ENCODE measurements at places on chromosomes 7 and 10. TPM values are rescaled to one million over a fixed set of nuclear protein-coding genes. Genes with fewer than 3 reads are reported as not detected.
A peak's percentile ranks its signal among the peaks of the same experiment; 100 is the strongest.

The SPDYE2B gene
- not detected for total RNA-seq

The ACBD7 gene
- total RNA-seq, result not detected

The DNAH11 gene
- total RNA-seq, result 0.51 TPM

The RTKN2 gene
- total RNA-seq, result 0.03 TPM

The CFTR gene
- total RNA-seq, result 0.19 TPM

The DGKI gene
- total RNA-seq, result 7.5 TPM

GRCh38 chr10:96495544-96495943, 18.2 kb downstream of the TLL2 start:
- peak; percentile 20 for DNase-seq

DNA sequence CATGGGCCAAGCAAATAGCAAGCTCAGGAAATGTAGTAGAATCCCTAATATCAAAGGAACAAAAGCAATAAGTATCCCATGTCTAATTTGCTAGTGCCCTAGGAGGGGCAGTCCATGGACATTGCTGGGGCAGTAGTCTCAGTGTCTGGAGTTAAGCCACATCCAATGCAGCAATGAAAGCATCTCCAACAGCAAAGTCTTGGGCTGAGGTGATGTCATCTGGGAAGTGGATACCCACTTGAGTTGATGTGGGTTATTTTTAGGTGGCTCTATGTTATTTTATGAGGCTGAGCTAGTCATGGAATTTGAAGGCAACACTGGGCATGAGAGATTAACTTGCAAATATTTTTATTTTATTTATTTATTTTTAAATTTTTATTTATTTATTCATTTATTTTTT, 540.0 kb downstream of the ETV1 start:
- no peak for DNase-seq

GRCh38 chr10:62054408-62054807, 152.9 kb downstream of the ARID5B start:
- no peak for DNase-seq

DNA sequence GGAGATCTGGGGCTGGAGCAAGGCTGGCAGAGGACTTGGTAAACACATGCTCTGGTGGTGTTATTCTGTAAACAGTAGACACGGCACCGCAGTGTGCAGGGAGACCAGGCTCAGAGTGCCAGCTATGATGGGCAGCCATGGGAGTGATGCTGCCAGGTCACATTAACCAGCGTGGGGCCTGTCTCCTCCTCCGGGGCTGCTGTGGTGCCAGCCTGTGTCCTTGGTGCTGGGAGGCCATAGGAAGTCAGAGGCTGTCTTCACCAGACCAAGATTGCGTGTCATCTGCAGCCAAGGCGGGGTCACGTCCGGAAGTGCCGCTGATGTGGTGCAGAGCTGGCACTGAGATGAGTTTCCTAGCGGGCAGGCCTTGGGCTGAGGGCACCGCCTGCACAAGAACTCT, 236.0 kb downstream of the GLRX3 start:
- DNase-seq, result peak; percentile 61

DNA sequence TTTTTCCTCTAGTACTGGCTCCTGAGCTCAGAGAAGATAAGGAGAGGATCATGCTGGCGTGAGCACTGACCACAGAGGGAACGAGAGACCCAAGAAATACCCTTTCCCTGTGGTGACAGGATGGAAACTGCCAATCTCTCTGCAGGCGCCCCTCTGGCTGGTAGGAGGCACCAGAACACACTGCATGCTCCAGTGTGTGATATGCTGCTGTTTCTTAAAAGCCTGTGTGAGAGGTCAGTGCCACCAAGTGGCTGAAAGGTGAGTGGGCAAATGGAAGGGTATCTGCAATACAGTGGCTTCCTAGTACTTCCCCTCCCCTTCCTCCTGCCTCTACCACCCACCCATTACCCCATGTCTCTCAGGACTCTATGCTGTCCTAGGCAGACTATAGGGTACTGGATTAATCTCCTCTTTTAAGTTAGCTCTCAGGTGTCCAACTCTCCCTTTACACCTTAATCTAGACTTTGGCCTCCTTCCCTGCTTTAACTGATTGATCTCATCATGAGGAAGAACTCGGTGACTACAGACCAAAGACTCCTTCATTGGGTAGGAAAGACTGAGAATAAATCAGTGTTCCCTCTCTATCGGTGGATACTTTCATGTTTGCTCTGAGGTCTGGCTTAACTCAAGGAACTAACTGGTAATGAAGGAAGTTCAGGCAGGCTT, 283.6 kb downstream of the ADRA2A start:
- DNase-seq, result no peak

DNA sequence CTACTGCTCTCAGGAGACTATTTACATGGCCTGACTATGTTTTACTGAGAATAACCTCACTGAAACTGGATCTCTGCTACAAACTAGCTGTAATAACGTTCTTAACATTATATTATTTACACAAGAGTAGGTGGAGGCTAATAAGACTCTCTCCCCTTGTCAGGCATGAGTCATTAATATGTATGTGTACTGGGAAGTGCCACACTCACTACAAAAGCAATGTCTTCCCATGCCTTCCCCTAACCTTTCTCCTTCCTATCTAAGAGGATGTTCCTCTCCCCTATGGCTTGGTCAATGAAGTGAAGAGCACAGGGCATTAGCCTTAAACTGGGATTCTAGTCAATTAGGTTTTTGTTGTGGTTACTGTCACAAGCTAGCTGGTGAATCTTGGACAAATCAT, 147.9 kb downstream of the DGKB start:
- DNase-seq, result no peak

- DNase-seq, result no peak
Measured at GRCh38 chr7:90401989-90402388, 1.3 kb upstream of the CLDN12 start.

- DNase-seq, result no peak
Measured at GRCh38 chr10:91316486-91316885, 93.7 kb upstream of the HECTD2 start.

GRCh38 chr10:73859428-73859783, 14.9 kb downstream of the CAMK2G start:
- DNase-seq, result no peak

DNA sequence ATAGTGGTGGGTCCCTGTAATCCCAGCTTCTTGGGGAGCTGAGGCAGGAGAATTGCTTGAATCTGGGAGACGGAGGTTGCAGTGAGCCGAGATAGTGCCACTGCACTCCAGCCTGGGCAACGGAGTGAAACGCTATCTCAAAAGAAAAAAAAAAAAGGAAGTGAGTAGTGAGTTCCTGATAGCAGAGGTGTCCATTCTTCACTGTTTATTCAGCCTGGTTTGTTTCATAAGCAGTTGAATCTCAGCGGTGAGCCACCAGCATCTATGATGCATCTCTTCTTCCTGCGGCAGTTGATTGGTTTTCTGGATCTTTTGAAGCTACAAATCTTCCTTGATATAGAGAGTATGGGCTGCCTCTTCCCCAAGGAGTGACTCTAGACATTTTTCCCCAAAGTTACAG, 316.1 kb upstream of the MTPN start:
- no peak for DNase-seq

DNA sequence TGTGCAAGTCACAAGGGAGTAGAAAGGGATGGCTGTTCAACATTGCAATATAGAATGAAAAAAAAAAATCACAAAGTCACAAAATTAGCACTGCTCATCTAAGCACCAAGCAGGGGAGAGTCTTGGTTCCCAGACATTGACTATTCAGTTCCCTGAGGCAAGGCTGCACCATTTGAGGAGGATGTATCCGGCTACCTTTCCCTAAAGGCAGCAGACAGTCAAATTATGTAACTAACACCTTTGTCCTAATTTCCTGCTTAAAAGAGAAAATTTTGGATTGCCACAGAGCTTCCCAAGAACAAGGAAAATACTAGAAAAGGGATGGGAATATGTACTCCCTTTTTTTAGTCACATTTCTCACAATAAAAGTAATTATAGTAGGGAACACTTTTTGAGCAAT, 148.1 kb downstream of the PCLO start:
- DNase-seq, result no peak

DNA sequence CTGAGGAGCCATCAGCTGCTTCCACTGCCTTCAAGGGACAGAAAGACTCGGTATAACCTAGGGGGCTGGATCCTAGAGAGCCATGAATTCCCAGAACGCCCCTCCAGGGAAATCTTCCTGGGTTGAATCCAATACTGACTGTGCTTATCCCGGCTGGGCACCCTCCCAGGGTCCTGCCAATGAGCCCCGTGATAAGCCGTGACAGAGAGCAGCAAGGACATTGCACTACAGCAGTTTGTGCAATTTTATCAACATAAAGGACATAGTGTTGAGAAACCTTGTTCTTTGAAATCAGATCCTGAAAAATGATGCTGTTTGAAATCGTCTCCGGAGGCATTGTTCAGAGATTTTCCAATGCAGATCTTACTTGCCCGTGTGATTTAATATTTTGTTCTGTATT, 18.8 kb downstream of the AKR1B1 start:
- no peak for DNase-seq

GRCh38 chr7:1758028-1758858, 88.2 kb downstream of the ELFN1 start:
- peak; percentile 80 for DNase-seq

- no peak for DNase-seq
Measured at GRCh38 chr10:91049988-91050360, 129.1 kb upstream of the ANKRD1 start.

- no peak for DNase-seq
Measured at GRCh38 chr7:113810080-113810744, 108.6 kb downstream of the PPP1R3A start.

DNA sequence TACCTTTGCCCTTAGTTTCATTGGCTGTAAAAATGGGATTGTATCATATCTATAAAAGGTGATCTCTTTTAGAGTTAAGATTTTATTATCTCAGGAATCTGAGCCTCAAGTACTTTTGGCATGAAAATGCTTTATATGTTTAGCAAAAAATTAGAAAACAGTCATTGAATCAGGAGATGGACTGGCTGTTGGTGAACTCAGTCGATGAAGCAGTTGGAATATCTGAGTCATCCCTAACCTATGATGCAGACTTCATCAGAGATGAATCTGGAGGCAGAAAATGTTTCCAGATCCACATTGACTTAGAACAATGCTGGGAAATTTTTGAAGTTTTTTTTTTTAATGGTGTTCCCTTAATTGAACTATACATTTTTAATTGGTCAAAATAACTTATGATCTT, 228.5 kb downstream of the SLC25A13 start:
- DNase-seq, result no peak

DNA sequence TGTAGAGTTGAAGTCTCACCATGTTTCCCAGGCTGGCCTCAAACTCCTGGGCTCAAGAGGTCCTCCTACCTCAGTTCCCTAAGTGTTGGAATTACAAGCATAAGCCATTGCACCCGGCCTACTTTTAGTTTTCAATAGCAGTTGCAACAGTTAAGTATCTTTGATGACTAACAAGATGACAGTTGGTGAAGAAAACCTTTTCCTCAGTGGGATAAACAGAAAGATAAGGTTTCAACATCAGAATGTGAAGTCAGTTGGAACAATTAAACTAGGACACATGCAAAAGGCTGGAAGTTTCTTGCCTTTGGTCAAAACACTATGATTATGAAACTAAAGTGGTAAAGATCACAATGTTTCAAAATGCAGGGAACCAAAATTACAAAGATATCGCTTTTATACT, 169.2 kb downstream of the ZNF438 start:
- no peak for DNase-seq

DNA sequence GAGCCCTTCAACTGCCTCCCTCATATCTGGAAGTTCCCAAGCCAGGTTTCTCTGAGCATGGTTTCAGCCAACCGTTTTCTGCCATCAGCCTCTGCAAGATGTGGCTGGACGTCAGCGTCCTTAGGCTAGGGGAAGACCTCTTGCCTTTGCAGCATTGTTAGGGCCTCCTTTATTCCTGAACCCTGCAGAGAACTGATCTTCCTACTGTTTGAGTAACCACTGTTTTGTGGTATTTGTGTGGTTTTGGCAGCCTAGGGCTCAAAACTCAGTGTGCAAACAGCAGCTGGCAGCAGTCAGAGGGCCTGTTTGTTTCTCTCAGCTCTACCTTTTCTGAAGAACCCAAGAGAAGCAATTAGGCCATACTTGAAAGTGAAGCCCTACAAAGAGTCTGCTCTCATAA, 83.4 kb upstream of the SEMA3E start:
- no peak for DNase-seq

- DNase-seq, result no peak
Measured at GRCh38 chr7:107660381-107661080, at the start of gene SLC26A4. Gene SLC26A4 (plus strand): TSS chr7:107660828. CDS start chr7:107661642, 814 bp downstream.
